ENCODE measurements at places on chromosomes 7 and 10.

GRCh38 chr7:21967598-21968003 is 21.9 kb upstream of the CDCA7L start:
- no peak for DNase-seq

DNA sequence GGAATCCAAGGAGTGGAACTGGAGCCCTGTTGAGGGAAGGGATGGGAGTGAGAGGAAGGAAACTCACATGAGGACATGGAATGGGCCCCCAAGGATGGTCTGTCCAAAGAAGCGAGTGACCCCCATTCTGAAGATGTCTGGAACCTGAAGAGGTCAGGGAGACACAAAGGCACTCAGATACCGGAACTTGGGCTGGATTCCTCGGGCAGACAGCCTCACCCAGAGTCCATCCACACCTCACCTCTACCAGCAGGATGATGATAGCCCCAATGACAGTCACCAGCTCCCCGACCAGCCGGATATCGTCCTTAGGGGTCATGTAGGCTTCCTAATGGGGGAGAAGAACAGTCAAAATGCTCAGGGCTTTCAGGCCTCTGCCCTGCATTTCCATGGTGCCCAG is 10.7 kb downstream of the TRPV6 start:
- DNase-seq: no peak

DNA sequence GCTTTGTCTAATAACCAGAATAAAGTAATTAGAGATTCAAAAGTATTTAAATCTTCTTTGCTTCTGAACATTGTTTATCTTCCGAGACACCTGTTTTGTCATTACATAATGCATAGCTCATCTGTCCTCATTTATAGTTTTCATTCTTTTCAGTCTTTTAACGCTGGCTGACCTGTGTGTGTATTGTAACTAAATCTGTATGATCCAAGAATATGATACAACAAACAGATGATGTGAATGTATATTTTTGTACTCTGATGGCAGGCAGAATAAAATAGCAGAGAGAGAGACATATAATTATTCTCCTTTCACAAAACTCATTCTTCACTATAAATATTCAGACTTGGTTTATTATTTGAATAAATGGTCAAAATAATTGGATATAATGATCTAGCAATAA is 80.6 kb downstream of the ORC5 start:
- no peak for DNase-seq

GRCh38 chr10:129662426-129662825 is 195.4 kb downstream of the MGMT start:
- DNase-seq: no peak

- peak; percentile 79 for DNase-seq
Measured at GRCh38 chr7:119392-120163, 72.8 kb upstream of the FAM20C start.

GRCh38 chr7:17184805-17185689 is 113.4 kb upstream of the AHR start:
- DNase-seq: no peak

GRCh38 chr10:58695022-58695421 is 182.3 kb downstream of the BICC1 start:
- no peak for DNase-seq

DNA sequence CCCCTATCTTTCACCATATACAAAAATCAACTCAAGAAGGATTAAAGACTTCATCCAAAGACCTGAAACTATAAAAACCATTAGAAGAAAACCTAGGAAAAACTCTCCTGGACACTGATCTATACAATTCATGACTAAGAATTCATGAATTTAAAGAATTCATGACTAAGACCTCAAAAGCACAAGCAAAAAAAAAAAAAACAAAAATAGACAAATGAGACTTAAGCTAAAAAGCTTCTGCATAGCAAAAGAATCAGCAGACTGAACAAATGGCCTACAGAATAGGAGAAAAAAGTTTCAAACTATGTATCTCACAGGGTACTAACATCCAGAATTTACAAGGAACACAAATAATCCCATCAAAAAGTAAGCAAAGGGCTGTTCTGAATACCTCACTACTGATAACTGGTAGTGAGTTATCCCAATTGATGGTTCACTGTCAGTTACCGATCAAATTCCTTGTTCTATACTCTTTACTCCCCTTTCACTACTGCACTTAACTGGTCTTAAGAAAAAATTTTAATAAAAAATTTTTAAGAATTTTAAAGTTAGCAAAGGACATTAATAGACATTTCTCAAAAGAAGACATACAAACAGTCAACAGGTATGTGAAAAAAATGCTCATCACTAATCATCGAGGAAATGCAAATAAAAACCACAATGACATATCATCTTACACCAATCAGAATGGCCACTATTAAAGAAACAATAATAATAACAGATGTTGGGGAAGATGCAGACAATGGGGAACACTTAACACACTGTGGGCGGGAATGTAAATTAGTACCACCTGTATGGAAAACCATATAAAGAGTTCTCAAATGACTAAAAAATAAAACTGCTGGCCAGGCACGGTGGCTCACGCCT is 33.2 kb downstream of the KMT2C start:
- no peak for DNase-seq

GRCh38 chr7:80593869-80594586 is 44.4 kb upstream of the CD36 start:
- no peak for DNase-seq

- peak; percentile 35 for DNase-seq
Measured at GRCh38 chr10:87860156-87860795, 3.1 kb downstream of the KLLN start.

GRCh38 chr7:120792861-120793130 is 65.1 kb downstream of the TSPAN12 start:
- DNase-seq: no peak

DNA sequence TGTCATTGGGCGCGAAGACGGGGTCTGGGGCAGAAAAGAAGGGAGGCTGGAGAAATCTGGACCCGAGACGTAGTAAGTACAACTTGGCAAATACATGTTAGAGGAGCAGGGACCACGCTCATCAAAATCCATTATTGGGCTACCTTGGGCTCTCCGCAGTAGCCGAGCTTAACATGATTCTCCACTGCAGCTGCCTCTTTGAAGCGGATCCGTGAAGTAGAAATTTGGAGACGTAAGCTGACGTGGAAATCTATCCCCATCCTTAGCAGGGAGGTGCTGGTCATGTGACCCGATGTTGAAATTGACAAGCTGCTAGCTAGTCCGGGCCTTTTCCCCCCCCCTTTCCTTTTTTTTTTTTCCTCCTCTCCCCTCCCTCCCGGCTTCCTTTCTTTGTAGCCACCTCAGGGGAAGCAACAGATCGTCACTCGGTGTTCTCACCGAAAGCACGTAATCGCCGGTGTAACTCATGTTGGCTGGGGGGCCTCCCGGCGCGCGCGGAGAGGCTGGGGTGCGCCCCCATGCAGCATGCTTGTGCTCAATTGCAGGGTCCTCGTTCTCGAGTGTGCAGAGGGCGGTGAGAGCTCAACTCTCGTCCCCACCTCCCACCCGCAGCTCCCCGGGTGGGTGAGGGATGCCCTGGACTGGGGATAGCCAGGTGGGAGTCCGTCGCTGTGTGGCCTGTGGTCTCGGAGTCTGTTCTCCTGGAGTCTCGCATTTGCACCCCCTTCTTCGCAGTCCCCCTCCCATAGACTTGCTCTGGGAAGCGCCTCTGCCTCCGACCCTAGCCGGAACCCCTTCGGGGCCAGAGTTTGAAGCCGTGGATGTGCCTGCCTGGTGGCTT is at the start of gene HOXA11:
Gene HOXA11 (minus strand): TSS at position 220 of the 841 bp plus-strand sequence. CDS start 88 bp downstream, at position 132.
- DNase-seq: peak; percentile 82

GRCh38 chr7:32453341-32454011 is 36.7 kb downstream of the LSM5 start:
- no peak for DNase-seq

DNA sequence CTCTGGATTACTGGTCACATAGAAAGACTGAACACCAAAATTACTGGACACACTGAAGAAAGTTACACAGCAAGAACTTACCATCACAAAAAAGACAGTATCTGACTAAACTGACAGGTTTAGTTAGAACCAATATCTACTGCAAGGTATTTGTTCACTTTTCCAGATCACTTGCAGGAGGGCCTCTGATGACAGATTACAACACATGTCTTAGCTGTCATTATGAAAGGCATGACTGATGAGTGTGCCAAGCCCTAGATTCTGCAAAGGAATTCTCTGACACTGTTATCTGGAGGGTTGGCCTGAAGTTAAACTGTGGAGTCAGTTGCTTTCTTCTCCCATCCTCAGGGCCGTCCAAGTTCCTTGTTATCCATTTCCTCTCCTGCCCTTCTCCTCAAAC is 242.7 kb downstream of the KIF20B start:
- no peak for DNase-seq

DNA sequence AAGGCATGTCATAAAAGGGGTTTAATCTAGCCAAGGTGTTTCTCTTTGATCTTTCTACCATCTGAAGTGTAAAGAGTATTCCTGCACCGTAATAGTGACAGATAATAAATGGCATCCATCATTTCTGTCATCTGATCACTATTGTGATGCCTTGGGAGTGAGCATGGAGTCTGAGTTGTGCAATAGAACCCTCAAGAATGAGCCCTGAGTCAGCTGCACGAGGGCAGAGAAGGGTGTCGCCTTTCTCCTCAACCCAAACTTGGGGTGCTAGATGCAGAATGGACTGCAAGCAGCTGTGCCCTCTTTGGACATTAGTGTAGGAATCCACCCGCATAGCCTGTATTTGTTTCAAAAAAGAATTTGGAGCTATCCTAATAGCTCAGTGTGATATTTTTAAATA is 115.2 kb downstream of the ZNF37A start:
- no peak for DNase-seq

- no peak for DNase-seq
Measured at GRCh38 chr7:80155374-80155773, 20.7 kb downstream of the GNAI1 start.

DNA sequence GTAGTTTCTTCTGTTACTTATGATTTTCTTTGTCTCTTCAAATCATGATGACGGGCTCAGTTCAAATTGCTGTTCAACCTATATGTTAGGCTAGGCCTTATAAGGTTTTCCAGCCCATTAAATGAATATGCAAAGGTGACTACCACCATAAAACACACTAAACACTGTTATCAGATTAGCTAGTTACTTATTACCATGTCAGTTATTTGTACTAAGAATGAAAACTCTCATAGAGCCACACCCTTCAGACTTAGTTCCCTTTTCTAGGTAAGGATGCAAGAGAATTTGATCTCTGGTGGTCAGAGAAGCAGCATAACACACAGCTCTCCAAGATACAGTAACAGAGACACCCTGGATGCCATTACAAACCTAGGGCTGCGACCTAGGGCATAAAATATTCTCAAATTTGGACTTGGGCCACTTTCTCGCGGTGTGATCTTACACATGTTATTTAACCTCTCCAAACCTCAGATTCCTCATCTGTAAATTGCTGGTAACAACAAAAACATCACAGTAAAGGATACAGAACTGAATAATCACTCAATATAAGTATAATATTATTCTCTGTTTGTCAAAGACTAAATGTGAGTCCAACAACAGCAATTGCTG is 35.6 kb downstream of the ANKMY2 start:
- DNase-seq: no peak

DNA sequence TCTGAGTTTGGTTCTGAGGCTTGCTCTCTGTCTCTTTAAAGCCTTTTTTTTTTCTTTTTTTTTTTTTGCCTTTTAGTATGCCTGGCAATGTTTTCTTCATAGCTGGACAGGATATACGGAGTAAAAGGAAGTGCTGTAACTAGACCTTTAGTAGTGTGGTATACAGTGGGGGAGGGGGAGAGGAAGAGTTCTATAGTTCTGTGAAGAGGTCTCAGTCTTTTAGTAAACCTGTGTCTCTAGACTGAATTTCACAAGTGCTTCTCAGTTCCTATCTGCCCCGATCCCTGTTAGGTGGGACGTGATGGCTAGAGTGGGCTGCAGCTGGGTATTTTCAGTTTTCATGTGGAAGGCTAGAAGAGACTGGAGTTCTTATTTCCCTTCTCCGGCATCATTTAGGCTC is 3.1 kb upstream of the ABCC2 start:
- DNase-seq: no peak

DNA sequence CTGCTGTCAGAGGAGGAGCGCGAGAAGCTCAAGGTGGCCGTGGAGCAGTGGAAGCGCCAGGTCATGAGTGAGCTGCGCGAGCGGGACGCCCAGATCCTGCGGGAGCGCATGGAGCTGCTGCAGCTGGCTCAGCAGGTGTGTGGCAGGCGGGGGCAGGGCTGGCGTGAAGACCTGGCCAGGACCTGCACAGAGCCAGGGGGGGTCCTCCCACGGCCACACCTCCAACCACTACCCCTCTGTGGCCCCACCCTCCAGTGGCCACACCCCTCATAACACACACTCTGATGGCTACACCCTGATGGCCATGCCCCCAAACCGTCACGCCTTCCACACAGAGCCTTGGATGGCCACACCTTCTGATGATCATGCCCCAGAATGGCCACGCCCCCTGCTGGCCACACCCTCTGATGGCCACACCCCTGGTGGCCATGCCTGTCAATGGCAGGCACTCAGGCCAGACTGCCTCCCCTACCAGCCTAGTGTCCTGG is 23.4 kb upstream of the DPYSL4 start:
- DNase-seq: no peak

DNA sequence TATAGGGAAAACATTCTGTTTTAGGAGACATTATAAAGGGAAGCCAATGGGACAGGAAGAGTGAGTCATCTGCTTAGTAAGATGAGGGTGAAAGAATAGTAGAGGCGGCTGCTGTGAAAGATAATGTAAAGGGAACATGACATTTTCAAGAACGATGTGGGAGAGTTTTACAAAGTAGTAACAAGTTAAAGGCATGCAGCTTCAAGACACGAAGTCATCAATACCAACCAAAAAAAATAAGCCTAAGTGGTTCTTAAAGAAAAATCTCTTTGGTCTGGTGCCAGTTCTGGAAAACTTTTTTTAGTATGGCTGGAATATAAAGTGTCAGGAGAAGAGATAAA is 6.1 kb downstream of the GSTO1 start:
- no peak for DNase-seq

DNA sequence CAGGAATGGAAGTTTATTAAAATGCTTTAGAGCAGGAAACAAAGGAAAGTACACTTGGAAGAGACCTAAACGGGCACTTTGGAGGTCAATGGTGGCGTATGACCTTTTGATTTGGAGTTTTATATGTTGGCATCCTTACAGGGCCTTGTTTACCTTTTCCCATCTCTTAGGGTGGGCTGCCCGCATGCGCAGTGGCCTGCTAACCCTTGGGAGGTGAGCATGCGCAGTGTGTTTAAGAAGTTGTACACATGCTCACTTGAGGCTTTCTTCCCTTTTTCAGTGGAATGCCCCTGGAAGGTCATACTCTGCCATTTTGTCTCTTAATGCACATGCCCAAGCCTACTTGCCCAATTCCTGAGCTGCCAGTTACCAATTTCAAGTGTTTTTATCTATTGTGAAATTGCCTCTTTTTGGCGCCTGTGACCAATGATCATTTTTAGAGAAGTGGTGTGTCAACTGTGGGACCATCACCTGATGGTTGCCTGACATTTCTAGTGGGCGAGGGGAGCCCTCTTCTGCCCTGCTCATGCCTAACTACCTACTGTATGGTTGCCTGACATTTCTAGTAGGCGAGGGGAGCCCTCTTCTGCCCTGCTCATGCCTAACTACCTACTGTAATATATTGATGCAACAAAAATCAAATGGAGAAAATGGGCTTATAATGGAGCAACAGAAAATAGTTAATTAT is 138.0 kb downstream of the PPP1R9A start:
- no peak for DNase-seq

- no peak for DNase-seq
Measured at GRCh38 chr10:69449841-69450240, 1.4 kb upstream of the TSPAN15 start.
